ENCODE measurements at places on chromosomes 5 and 9.

GRCh38 chr5:142922223-142922952 is 152.2 kb downstream of the ARHGAP26 start:
- DNase-seq, result peak; percentile 61

GRCh38 chr9:74494490-74494889 is 2.6 kb upstream of the RORB start:
- DNase-seq, result no peak

DNA sequence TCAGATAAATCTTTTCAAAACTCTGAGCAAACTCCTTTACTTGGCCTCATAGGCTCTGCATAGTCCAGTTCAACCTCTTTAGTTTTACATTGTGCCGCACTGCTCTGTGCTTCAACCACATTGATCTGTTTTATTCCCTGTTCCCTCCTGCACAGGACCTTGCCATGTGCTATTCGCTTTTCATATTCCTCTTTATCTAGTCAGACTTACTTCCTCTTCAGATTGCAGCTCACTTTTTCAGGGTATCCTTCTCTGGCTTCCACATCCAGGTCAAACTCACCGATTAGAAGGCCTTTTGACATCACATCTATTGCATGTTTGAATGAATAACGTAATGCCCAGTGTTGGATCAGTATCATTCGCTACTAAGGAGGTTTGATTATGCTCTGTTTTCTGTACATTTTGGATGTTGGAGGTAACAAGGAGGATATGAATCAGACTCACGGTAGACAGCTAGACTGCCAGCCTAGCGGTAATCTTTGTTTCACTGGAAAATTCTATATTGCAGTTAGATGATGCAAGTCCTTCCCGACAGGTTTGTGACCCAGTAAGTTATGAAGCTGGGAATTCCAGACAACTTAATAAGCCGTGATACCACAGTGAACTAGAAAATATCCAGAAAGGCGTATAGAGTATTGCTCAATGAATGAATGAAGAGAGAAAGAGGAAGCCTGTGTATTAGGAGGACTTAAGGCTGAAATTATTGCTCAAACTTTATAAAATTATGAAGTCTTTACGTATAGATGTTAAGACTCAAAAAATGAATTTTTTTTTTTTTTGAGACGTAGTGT is 65.7 kb downstream of the IQGAP2 start:
- DNase-seq, result no peak

DNA sequence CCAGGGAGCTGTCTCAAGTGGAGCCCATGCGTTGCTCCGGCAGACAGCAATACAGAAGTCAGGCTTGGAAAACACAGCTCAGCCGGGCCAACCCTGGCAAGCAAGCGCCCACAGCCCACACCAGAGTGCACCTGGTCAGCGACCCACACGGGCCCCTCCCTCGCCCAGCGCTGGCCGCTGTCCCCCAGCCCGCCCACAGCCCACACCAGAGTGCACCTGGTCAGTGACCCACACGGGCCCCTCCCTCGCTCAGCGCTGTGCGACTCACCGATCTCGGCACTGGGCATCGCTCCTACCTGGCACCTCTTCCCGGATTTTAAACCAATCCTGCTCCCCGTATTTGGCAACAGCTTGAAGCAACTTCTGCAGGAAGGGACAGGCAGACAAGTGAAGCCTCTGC is 12.8 kb downstream of the SNAPC4 start:
- DNase-seq, result no peak

DNA sequence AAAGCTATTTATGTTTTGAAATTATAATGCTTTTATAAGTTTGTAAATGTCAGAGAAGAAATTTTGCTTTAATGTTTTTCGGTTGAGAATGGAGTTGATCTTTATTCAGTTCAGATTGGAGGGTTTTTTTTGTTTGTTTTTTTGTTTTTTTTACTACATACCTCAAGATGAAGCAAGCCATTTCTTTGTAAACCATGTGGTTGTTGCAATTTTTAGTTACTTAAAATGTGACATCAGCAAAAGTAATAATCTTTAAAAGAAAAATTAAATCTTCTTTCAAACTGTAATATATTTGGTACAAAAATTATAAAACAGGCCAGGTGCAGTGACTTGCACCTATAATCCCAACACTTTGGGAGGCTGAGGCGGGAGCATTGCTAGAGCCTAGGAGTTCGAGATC is 102.6 kb downstream of the CDC42SE2 start:
- DNase-seq, result no peak

DNA sequence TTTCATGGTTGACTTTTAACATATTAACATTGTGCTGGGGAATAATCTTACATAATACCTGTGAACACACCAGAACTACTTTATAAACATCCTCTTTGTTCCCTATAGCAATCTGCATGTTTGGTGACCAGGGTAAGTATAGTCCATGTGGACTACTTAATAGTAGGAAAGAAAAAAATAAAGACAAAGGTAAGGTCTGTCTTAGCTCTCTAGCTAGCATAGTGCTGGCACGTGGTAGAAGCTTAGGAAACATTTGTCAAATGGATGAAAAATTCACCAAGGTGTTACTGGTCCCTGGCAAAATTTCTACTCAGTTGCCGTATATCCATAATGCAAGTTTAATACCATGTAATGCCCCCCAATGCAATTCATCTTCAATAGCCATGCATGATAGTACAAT is 78.6 kb upstream of the ABCA1 start:
- no peak for DNase-seq

DNA sequence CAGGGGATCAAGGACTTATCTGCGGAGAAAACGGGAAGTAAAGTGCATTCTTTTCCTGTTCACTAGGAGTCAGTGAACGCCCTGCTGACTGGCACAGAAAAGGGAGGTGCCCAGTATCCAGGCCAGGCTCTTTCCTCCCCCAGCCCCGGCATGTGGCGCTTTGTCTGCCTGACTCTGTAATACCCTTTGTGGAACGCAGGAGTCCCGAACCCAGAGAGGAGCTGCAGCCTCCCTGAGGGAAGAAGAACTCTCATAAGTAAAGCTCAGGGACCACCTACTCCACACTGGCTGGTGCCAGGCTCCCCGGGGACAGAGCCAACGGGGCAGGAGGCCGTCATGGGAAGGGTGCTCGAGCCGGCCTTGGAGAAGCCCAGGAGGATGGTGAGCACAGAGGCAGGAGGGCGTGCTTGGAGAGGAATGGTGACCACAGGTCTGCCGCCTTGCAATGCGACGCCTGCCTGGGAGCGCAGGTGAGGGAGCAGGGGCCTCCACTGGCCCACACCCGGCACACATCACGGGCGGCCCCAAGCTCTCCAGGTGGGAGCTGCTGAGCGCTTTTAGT is 31.5 kb downstream of the VAV2 start:
- DNase-seq, result no peak

DNA sequence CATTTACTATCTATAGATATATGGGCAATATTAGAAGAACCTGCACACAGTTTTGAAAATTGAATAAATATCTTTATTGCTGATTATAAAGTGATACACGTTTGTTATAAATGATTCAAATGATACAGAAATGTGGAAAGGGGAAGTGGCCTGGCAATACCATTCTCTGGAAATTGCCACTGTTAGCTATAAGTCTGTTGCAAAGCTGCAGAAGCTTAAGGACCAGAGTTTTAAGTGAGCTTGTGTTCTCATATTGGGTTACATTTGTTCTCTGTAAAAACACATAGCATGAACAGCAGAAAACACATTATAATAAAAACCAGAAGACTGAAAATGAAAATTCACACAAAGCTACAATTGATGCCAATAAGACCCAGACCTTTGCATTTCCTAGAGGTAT is 59.6 kb downstream of the RASGRF2 start:
- DNase-seq, result no peak

- DNase-seq, result no peak
These were observed 400.5 kb upstream of the ACO1 start for GRCh38 chr9:31983895-31984294.

- no peak for DNase-seq
These were observed 35.4 kb upstream of the TGFBR1 start for GRCh38 chr9:99069546-99069945.

All from T47D (cell line).